ENCODE measurements at places on chromosomes 3 and 15.

DNA sequence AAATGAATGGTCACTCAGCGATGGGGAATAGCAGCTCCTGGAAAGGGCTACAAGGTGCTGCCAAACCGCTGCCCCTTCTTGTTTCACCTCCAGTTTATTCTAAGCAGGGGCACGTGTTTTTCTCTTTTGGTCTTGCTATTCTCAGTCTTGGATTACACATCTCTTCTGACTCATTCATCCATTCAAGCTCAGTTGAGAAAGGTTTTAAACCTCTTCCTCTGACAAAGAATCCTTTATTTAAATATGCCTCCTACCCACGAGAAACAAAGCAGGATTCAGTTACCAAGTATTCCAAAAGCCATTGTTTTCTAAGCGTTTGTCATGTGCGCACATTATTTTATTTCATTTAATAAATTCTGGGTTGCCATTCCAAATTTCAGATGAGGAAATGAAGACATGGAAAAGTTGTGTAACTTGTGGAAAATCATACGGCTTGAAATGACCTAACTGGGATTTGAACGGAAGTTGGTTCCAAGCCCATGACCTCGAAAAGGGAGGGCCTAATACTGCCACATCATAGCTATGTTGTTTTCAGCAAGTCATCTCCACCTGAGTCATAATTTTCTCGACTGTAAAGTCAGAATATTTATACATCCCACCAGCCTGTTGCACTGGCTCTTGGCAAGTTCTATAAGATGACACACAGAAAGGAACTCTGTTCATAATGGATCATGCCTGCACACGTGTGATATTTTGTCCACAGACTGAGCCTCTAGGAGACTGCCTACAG is 292.0 kb upstream of the SLCO3A1 start:
- DNase-seq = peak; percentile 30

DNA sequence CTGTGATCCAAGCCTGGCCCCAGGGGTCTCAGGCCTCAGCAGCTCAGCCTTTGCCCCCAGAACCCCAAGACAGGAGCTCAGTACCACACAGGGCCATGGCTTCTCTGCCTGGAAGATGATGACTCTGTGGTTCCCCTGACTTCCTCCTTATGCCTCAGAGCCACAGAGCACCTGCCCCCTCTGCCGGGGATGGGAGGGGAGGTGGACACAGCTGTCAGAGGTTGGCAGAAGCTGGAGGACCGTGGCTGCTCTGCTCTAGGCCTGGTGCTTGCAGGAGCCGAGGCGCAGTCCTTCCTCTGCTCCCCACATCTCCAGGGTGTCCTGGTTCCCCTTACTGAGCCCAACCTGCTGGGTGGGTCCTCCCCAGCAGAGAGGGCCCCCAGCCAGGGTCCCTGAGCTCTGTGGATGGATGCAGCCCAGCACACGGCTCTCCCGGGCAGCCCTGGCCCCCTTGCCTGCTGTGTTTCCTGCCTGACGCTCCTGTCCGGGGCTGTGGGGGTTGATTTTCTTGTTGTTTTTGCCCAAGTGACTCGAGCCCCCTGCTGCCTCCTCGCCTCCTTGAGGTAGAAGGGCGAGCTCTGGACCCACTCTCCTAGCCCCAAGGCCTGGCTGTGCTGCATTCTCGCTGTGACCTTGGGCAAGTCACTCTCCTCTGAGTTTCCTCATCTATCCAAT is 36.6 kb downstream of the PSTPIP1 start:
- DNase-seq = no peak

- no peak for DNase-seq
Measured at GRCh38 chr15:42102646-42103235, 8.4 kb upstream of the PLA2G4D start.

DNA sequence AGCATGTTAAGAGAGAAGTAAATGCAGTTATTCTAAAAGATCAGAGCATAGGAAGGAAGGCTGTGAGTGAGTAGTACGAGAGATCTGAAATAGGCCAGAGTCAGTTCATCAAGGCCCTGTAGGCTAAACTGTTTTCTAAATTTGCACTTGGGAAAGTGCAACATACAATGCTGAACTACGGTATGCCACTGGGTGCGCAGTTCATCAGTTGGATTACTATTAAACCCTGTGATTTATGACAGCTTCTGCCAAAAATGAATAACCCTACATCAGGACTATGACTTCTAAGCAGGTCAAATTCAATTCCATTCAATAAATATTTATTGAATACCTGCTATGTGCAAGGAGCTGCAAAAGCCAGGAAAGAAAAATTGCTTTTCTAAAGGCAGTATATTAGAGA is 10.8 kb downstream of the CBLB start:
- DNase-seq = no peak

DNA sequence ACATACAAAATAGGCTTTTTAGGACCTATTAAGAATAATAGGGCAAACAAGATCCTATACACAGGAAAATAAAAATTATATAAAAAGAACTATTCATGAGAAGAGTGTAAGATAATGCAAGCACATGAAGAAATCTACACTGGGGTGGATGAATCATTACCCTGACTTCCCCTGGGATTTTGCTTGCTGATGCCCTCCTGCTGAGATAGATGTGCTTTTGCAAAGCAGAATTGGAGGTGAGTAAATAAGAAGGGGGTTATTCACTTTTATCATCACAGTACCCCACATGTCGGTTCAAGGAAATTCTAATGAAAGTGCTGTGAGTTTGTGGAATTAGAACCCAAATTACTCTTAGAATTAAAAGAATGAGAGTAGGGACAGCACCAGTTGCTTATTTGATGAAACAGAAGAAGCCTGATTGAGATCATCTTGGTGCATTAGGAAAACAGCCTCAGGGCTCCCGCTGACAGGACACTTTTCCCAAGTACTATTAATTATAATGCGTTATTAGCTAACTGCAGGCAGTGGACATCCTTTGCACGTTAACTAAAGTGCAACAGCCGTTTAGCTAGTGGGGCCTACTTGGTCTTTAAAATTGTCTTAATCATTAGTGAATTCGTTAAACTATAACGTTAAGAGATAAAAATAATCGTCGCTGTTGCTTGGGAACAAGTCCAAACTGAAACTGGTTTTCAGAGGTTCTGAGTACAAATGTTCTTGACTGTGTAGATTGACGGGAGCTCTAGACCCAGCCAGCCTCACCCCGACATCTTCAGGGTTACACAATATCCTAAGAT is 48.4 kb downstream of the SLC2A2 start:
- DNase-seq = peak; percentile 69

DNA sequence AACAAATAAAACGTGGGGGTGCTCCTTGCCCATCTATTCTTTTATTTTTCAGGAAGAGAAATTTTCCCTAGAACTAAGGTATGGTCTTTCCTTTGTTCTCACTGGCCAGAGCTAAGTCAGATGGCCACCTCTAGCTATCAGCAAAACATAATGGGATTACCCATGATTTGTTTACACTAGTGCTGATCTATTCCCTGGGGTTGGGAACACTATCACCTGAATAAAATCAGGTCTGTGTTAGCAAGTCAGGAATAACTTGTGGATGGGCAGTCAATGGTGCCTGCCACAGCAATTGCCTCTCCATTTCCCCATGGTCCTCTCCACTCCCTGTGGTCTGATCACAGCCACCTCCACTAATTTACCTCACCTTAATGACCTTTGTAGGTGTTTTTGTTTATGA is 181.7 kb upstream of the CADPS start:
- no peak for DNase-seq

GRCh38 chr3:55692295-55692956 is 205.3 kb upstream of the WNT5A start:
- no peak for DNase-seq

- DNase-seq = no peak
Measured at GRCh38 chr3:139104062-139104461, 59.4 kb upstream of the PRR23C start.

- DNase-seq = peak; percentile 67
Measured at GRCh38 chr15:43872416-43873020, 45.7 kb downstream of the WDR76 start.

DNA sequence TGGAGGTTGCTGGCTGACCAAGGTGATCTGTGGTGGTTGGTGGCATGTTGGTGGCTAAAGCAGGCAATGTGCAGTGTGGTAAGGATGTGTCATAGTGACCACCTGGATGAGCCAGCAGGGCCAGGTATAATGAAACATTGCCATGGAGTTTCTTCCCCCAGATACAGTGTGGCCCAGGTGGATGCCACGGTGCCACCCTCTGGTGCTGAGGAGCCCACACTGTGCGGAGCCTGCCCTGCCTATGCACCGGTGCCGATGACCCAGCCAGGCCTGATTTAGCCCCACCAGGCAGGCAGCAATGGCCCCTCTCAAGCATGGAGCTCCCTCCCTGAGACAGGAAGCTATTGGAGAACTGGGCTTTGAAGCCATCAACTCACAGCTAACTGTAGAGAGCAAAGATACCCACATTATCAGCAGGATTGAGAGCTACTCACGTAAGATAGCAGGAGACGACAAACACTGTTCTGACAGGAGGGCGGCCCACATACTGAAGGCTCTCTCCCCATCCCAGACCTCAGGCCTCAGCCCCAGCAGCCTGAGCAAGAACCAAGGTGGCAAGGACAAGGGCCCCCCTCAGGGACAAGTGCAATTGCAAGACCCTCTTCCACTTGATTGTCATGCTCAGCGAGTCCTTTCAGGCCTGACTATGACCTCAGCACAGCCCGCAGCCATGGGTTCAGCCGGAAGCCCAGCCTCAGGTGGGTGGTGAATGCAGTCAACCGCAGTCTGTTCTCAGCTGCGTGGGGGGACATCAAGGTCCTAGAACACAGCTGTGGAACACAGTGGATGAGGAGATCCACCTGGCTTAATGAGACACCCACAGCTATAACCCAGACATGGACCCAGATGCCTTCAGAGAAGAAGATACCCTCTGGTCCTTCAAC is 82.8 kb upstream of the CDV3 start:
- DNase-seq = no peak

GRCh38 chr15:51936105-51936478 is 35.5 kb downstream of the LEO1 start:
- no peak for DNase-seq

DNA sequence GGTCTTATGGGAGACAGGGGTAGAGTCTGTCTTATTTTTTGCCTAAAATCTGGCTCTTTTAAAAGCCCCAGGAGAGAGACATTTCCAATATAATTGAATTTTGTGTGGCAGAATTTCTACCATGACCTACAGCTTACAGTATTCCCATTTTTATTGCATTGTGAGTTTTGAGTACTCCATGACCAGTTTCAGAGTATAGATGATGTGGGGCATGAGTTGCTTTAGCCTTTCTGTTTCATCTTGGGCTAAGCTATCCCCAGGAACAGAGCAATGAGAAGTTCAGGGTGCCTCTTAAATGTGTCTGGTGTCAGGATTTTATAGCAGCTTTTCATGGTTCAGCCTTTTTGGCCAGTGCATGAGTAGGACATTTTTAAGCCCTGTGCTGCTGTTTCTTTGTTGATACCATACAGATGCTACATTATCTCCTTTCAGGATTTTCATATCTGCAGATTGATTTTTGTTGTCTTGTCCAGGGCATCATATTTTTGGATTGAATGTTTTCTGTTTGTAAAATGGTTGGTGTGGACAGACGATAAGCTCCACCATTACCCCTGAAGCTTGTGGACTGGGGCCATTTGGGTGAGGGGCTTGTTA is 3.5 kb downstream of the ABHD2 start:
- DNase-seq = no peak

- DNase-seq = no peak
Measured at GRCh38 chr3:102031834-102032233, 182.5 kb downstream of the NFKBIZ start.

DNA sequence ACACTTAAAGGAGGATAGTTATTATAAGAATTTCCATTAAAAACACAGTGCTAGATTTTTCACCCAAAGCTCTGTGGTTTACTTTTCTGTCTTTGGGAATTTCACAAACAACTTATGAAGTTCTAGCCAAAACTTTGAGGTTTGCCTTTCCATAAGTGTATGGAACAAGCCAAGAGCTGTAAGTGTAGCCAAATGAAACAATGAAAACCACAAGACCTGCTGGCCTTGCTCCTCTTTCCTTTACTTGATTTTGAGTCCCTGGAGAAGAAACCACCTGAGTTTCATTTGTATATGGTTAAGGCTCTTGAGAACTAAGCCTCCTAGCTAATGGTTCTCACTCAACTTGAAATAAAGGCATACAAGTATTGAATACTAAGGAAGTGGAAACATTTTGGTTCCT is 365.3 kb upstream of the EPHA3 start:
- no peak for DNase-seq

- peak; percentile 40 for DNase-seq
Measured at GRCh38 chr3:117526470-117527079, 817.0 kb downstream of the TUSC7 start.

- no peak for DNase-seq
Measured at GRCh38 chr3:55524565-55525244, 37.6 kb upstream of the WNT5A start.

DNA sequence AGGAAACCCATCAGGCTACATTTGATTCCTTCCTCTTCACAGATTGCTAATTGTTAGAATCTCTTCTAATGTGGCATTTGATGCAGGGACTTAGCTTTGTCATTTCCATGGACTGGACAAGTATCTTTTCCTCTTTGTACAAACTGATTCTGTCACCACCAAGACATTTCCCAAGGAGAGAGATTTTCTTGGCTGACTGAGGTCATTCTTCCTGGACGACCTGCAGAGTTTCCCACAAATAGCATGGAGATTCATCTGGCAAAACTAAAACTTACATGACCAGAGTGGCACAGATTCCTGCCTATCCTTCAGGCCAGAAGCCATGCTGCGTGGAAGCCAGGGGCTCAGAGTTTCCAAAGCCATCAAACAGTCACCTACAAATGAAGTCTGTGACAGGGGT is 269.2 kb upstream of the LRTM1 start:
- no peak for DNase-seq

DNA sequence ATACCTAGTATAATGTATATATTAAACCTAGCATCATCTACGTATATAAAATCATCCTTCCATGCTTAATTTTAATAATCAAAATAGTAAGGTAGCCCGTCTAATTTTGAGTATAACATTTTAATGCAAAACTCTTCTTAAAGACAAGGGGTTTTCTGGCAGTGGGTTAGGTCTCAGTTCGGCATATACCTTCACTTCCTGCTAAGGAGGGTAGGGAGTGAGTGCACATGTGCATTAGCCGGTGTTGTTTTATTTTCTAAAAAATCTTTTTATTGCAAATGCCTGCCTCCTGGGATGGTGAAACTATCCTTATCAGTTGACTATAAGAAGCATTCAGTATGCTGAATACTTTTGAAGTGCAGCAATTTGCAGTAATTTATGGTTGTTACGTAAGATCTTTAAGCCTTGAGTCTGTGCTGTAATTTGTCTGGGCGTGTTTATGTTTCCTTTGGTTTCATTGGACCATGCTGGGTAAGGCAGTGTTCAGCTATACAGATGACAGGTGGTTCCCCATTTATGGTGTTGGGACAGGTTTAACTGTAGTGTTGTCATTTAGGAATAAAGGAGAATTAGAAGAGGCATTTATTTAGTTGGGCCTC is 11.7 kb downstream of the ARHGEF26 start:
- DNase-seq = no peak

- DNase-seq = no peak
Measured at GRCh38 chr3:29747991-29748390, 467.1 kb downstream of the RBMS3 start.

GRCh38 chr3:12724794-12725193 is 34.3 kb downstream of the TMEM40 start:
- no peak for DNase-seq

GRCh38 chr3:2937592-2937991 is 172.6 kb downstream of the IL5RA start:
- DNase-seq = no peak

Data from ACHN (cell line).